NCI-H1930 (cell line): ENCODE measurements at places on chromosomes 2 and 18.

GRCh38 chr2:39618736-39619135 is 47.0 kb upstream of the TMEM178A start:
- no peak for DNase-seq

- DNase-seq: no peak
These were observed 84.3 kb upstream of the CRIM1 start for GRCh38 chr2:36271266-36271665.

- no peak for DNase-seq
These were observed 470.9 kb upstream of the SPHKAP start for GRCh38 chr2:228652366-228652765.

GRCh38 chr2:216887138-216887537 is 27.3 kb upstream of the TNP1 start:
- DNase-seq: no peak

GRCh38 chr2:35960596-35960995 is 395.0 kb upstream of the CRIM1 start:
- DNase-seq: no peak

DNA sequence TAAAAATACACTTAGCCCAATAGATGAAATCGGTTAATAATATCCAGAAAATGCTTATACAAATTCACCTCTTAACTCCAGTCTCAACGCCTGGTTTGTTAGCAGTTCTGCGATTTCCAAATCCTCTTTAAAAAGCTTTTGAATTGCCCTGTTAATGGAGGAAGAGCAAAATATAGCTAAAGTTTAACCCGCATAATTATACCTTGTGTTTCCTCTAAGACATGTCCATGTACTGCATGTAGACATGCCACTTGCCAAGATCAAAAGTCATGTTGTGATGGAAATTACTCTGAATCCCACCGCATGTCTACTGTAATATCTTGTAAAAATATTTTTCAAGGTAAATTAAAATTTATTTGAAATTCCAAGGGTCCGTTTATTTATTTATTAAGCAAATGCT is 291.2 kb upstream of the LRP1B start:
- no peak for DNase-seq

- no peak for DNase-seq
These were observed 109.2 kb upstream of the CHRNA1 start for GRCh38 chr2:174873471-174873870.

GRCh38 chr2:157498483-157498882 is 54.6 kb upstream of the CYTIP start:
- no peak for DNase-seq

DNA sequence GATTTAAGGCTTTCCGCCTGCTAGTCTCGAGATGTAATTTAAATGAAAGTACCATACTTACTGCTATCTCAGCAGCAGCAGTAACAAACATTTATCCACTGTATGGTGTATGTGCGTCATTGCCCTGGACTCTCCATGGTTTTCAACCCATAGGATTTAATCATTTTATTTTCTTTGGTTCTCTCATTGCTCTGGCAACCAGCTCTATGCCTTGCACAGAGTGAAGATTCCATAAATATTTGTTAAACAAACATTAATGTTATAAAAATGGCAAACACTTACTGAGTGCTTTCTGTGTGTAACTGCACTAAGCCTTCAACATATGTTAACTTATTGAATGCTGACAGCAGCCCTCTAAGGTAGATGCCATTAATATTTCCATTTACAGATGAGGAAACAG is 1.3 kb upstream of the LMAN1 start:
- DNase-seq: no peak

DNA sequence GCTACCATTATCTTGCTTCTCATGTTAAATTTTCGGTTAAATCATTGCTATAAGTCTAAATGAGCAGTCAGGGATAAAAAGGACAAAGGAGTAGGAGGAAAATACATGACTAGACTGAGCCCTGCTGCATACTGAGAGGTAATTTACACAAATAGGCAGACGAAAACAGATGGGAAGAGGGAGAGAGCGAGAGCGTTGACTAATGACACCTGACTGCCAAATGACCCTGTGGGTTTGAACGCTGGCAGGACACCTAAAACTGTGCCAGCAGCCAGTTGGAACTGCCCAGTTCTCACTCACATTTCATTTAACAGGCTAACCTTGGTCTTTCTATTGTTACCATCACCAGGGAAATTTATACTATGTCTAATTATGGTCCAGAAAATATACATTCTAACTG is 978.2 kb downstream of the CPS1 start:
- no peak for DNase-seq

DNA sequence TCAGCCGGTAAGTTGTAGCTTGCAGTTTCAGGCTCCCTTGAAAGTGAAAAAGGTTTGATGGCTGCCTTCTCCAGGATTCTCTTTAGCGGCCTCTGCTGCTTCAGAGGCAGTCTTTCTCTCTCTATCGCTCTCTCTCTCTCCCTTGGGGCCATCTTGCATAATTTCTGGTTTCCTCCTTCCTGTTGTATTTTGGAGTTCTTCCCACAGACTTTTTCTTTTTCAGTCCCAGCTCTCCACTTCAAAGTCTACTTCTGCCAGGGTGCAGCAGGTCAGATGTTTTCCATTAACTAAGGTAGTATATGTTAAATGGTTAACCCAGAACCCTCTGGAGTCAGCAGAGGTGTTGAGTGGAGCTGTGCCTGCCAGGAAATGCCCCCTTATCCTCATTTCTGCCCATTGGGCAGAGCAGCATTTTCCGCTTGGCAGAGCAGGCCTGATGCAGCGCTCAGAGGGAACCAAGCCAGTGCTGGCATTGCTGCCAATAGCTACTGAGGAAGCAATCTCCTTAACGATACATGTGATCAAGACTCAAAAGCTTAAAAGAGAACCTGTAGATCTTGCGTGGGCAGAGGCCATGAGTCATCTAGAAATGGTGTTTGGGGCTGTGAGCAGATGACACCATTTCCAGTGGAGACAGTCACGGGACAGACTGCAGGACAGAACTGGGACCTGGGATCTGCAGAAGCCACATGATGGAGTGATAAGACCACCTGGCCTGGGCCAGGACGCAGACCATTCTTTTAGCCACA is 20.8 kb downstream of the DBI start:
- no peak for DNase-seq

- DNase-seq: no peak
These were observed 567.4 kb downstream of the TSN start for GRCh38 chr2:122322815-122323214.

GRCh38 chr2:239443666-239444567 is 43.1 kb upstream of the HDAC4 start:
- no peak for DNase-seq

DNA sequence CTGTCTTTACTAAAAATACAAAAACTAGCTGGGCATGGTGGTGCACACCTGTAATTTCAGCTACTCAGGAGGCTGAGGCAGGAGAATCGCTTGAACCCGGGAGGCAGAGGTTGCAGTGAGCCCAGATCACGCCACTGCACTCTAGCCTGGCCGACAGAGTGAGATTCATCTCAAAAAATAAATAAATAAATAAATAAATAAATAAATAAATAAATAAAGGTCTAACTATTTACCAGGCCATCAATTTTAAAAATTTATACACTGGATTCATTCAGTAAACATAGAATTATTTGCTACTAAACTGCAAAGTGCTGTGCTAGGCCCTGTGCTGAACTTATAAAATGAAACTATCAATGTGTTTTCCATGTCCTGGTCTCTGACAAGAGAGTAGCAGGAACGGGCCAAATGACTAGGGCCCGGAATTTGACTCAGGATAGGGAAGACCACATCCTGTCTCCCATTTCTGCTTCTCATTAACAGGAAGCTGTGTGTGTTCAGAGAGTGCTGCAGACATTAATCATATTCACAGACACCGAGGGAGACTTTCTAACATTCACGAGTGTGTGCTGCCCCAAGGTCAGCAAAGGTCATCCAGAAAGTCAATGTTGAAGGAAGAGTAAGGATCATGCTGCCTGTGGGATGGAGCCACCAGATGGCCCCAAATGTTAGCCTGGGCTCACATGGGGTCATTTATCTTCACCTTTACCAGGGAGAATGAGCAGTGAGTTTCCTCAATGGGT is 95.8 kb downstream of the SPP2 start:
- DNase-seq: no peak

- no peak for DNase-seq
These were observed 20.5 kb upstream of the MYCN start for GRCh38 chr2:15919716-15920434.

DNA sequence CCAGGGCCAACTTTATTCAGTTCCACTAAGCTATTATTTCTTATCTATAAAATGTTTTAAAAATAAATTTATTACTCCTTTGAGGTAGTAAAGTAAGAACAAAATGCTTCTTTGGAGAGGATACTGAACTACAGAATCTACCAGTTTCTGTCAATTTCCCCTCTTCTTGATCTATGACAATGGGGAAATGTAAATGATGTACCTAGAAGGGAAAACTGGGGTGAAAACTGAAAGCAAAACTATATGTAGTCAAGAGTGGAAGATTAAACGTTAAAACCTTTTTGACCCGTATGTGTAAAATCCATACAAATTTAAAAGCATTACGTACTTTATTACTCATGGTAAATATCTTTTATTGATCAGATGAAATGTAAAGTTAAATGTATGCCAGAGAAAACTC is 1287.8 kb upstream of the TMEFF2 start:
- no peak for DNase-seq

DNA sequence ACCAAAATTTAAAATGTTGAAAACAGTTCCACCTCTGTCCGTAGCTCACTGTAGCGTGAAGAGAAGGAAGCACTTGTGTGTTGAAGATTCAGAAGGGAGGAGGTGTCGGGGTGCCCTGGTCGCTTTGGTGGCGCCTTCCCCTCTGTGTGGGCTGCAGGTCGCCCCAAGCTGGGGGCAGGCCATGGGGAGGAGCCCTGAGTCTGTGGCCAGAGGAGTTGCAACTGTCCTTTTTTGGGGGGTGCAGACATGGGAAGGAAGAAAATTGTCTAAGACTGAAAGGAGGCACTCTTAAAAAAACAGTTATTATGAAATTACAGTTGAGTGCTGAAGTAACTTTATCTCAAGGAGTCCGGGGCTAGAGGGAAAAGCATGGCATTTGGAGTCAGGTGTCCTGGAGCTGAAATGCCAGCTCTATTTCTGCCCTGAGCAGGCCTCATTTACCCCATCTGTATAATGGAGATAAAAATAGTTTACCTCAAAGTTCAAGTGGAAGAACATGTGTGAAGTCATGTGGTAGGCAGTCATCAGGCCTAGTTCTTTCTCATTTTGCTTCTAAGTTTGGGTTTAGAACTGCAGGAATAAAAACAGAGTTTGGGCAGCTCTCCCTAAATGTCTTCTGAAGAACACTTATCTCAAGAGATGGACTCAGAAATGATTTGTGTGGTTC is 82.1 kb downstream of the RNF144A start:
- DNase-seq: no peak

- DNase-seq: no peak
These were observed 15.2 kb downstream of the PRELID3A start for GRCh38 chr18:12422936-12423335.

DNA sequence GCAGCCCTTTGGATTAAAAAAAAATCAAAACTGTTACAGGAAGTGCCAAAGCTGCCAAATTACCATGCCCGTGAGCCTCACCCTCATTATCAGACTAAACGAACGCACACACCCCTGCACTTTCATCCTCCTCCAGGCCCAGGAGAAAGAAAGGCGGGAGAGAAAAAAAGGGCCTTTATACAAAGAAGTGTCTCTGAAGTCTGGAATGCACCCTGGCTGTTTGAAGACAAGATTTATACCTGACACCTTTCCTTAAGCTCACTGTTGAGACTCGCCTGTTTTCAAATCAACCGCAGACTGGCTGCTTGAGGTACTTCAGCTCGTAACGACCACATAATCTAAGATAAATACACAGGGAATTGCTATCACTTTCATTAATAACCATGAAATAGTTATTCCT is 31.0 kb downstream of the EDAR start:
- no peak for DNase-seq

- no peak for DNase-seq
These were observed 158.3 kb downstream of the LDLRAD4 start for GRCh38 chr18:13376841-13377351.

GRCh38 chr18:55338978-55339650 is 248.9 kb downstream of the TCF4 start:
- no peak for DNase-seq

GRCh38 chr2:66235428-66235827 is 199.5 kb upstream of the MEIS1 start:
- DNase-seq: no peak

- DNase-seq: no peak
These were observed 169.7 kb downstream of the HAUS1 start for GRCh38 chr18:46273861-46274260.

DNA sequence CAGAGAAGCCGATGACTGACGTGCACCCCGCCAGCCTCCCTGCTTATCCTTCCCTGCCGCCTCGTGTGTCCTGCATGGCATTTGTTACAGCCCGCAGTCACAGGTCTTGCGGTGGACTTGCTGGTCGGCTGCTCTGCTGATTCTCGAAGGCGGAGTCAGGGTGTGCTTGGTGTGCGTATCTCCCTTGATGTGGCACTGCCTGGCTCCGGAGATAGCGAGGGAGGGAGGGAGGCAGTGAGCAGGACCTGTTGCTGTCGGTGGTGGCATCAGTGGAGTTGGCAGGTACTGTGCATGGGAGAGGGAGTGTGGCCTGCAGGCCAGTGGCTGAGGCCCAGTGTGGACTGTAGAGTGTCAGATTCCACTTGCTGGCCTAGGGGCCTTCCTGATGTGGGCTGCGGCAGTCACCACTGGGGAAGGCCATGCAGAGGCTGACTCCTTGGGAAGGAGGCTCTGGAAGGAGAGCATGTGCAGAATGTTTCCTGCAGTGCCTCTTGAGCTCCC is 198.9 kb downstream of the AGAP1 start:
- DNase-seq: no peak

DNA sequence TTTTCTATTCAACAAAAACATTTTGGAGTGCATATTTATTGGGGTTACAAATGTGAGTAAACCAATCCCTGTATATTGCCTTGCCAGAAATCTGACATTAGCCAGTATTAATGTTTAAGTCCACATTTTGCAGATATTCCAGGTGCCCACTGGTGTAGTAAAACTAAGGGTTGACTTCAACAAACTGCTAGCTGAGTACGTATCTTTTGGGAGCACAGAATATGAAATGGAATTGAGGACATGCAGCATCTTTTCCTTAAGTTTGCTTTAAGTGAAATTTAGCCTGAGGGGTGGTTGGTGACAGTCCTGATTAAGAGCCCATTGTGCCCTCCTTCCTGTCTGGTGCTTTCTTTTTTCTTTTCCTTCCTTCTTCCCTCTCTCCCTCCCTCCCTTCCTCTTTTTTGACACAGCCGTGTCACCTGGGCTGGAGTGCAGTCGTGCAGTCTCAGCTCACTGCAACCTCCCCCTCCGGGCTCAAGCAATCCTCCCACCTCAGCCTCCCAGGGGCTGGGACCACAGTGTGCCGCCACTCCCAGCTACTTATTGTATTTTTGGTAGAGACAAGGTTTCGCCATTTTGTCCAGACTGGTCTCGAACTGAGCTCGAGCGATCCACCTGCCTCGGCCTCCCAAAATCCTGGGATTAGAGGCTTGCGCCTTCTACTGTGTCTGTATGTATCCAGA is 1.6 kb downstream of the NUP35 start:
- DNase-seq: no peak

GRCh38 chr2:9678544-9678943 is 47.7 kb upstream of the YWHAQ start:
- no peak for DNase-seq

GRCh38 chr2:199462956-199463692 is 5.4 kb upstream of the SATB2 start:
- peak; percentile 34 for DNase-seq

- DNase-seq: no peak
These were observed 26.6 kb downstream of the LRRFIP1 start for GRCh38 chr2:237653776-237654558.
